ENCODE measurements at places on chromosomes 7 and 10.

GRCh38 chr7:70595755-70596597 lies 536.0 kb upstream of the GALNT17 start:
- peak; percentile 5 for DNase-seq

GRCh38 chr10:103476046-103476768 lies 2.8 kb downstream of the CALHM3 start:
- no peak for DNase-seq

- peak; percentile 32 for DNase-seq
Measured at GRCh38 chr7:37440738-37441385, 7.8 kb downstream of the ELMO1 start.

DNA sequence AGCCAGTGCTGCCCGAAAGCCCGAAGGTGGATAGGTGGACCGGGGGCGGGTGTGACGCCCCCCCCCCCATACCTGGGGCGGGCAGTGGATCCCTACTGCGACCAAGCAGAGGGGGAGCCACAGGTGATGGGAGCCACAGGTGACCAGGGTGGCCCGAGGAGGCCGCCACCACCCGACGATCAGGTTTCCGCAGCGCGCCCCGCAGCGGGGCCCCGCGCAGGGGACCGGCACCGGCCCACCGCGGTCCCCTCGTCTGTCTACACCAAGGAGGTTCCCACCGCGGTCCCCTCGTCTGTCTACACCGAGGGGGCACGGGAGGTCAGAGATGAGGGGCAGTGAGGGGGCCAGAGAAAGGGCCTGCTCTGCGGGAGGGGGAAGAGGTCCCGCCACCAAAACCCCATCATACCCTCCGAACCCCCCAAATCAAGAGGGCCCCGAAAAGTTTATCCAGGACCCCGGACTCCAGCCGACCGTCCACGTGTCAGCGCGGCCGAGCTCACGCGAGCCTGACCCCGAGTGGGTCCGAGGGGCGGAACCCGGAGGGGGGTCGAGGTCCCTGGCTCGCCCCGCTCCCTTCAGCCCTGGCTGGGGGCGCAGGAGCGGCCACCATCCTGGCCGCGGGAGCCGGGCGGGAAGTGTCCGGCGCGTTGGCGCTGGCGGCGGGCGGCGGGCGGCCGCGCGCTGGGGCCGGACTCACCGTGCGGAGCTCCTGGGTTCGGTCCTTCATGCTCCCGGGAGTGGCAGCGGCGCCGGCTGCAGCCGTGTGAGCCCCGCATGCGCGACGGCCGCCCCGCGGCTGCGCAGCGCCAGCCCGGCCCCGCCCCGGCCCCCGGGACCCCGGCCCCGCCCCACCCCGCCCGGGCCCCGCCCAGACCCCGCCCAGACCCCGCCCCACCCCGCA lies at the start of gene STX1A:
Gene STX1A (minus strand): TSS at position 765 of the 901 bp plus-strand sequence. CDS start 38 bp downstream, at position 727.
- peak; percentile 69 for DNase-seq

DNA sequence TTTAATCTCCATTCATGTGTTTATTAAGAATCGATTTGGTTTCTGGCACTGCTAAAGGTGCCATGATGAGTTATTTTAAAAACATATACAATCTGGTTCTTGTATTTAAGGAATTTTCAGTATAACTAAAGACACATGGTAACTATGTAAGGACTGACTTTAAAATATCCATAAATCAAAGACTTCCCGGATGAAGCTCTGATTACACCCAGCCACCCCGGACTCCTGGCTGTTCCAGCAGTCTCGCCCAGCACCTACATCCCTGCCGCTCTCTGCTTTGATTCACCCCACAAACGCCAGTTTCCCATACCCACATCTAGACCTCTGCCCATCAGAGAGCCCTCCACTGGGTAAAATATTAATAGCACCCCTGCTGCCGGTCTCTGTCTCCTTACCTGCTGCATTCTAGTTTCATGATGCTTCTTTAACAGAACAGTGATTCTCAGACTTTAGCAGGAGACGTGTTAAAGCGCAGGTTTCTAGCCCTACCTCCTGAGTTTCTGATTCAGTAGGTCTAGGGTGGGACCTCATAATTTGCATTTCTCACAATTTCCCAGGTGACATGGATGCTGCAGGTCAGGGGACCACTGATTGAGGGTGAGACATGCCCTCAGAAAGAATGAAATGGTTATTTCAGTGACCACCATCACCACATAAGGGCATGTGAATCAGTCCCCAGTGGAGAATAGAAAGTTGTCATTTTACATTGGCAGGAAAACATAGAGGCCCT lies 185.7 kb downstream of the KIAA1217 start:
- DNase-seq, result no peak

- no peak for DNase-seq
Measured at GRCh38 chr10:35398355-35398754, 62.0 kb downstream of the CCNY start.

- DNase-seq, result no peak
Measured at GRCh38 chr7:40470817-40471216, 336.0 kb downstream of the SUGCT start.

GRCh38 chr10:51986516-51986915 lies 287.1 kb upstream of the CSTF2T start:
- DNase-seq, result no peak

All from stimulated activated CD4-positive, alpha-beta T cell treated with anti-CD3 and anti-CD28 coated beads, Interleukin-12 subunit alpha, Interleukin-12 subunit beta, amount 100 ng/mL, for 48 hours (primary cell).